ENCODE measurements at places on chromosomes 4 and X.

DNA sequence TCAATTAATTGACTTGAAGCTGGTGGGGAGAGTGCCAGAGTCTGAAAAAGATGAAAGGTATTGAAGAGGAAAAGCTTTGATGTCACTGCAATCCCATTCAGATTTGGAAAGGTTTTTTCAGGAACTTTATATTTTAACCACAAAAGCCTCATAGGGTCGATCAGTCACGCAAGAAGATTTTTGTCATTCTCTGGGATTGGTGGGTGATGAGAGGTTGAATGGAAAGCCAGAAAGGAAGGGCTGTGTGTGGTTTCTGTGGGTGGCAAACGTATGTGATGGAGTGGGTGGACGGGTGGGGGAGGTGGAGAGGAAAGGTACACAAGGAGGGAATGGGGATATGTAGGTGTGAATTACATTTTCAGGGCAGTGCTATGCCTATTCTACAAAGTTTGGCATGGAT lies 173.8 kb upstream of the SCML1 start:
- DNase-seq, result no peak

DNA sequence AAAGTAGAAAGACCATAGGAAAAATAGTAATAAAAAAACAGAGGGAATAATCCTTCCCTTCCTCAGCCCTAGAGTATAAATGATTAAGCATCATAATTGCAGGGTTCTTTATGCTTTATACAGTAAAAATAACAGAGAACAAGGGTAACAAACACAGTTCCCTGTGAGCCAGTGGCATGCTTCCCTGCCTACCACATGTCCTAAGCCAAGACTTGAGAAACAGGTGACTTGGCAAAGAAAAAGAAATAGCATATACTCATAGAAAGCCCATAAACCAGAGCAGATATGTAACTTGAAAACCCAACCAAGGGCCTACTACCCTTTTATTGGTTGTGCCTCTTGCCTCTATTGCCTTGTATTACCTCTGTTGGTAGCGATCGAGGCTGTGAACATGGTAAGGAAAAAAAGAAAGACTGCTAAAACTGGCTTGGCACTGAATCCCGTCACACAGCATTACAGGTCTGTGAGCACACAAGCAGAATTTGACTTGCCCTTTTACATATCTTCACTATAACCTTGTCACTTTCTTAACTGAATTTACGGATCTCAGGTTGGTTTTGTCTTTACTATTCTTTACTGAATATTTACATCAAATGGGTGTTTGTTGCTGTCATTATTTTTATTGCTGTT lies 30.9 kb upstream of the MYOZ2 start:
- no peak for DNase-seq

- DNase-seq, result no peak
Observed at GRCh38 chr4:181969151-181969550, 274.1 kb upstream of the TENM3 start.

DNA sequence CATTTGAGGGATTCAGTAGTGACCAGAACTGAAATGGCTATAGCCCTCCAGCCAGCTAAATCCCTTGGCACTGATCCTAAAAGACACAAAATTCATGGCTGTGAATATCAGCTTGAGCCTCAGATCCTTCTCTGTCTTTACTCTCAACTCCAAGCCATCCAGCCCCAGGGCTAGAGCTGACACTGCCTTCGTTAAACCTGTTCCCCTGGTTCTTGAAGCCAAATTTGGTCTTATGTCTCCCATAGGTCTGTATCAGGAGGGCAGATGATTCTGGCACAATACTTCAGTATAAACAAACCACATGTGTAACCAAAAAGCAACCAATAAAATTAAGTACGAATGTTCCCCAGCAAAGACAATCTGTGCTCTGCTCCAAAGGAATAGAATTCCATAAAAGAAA lies 78.0 kb downstream of the ANOS1 start:
- no peak for DNase-seq

DNA sequence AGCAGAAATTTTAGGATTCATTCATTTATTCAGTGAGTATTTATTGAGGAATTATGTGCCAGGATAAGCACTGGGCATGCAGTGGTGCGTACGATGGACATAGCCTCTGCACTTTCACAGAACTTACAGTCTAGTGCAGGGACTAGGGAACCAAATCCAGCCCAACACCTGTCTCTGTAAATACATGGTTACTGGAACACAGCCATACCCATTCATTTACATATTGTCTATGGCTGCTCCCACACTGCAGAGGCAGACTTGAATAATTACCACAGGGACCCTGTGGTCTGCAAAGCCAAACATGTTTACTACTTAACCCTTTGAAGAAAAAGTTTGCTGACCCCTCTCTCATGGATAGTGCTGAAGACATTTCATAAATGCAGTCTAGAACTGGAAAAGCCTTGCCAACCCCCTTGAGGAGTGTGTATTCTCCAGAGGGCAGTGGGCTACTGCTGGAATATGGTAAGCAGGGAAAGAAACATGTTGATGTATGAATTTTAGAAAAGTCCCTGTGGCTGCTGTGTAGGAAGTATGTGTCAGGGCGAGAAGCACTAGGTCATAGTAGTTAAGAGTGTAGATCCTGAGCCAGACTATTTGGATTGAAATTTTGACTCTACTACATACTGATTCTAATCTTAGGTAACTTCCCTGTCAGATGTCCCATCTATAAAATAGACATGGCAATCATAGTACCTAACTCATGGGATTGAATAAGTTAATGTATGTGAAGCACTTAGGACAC lies 75.5 kb downstream of the GALNT7 start:
- no peak for DNase-seq

- no peak for DNase-seq
Observed at GRCh38 chr4:76377481-76377901, 43.5 kb downstream of the CCDC158 start.

DNA sequence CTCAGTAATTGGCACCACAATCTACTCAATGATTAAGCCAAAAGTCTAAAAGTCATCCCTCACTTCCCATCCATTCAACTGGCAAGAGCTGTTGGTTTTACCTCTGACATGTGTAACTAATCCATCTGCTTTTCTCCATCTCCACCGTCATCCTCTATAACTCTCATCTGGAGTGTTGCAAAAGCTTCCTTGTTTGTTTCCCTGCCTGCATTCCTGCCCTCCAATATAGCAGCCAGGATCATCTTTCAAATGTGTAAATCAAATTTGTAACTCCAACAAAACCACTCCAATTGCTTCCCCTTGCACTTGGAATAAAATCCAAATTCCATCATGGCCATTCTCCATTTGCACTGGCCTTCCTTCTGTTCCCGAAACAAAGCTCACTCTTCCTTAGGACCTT lies 4.3 kb upstream of the PLAC8 start:
- DNase-seq, result no peak

DNA sequence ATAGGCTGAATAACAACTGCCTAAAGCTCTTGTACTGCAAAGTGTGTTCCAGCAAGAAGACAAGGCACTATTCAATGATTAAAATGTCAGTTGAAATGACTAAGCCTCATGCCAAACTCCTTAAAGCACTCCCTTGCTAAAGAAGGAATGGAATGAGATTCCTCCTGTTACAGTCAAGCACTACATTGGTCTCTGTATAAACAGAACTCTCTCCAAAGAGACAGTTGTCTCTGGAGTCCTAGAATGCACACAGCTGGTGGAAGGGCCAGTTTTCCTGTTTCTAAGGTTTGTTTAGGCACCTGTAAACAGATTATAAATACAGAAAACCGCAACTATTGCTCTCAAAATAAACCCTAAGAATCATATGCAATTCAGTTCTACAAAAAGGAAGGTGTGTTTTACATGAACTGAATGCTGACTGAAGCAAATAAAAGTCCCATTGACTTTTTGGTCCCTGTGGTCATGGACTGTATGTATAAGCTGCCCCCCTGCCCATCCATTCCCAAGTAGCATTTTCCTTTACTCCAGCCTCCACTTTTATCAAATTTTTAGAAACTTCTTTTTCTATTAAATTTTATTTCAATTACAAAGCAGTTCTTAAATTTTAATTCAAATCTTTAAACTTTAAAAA lies 47.0 kb downstream of the FAT1 start:
- no peak for DNase-seq

DNA sequence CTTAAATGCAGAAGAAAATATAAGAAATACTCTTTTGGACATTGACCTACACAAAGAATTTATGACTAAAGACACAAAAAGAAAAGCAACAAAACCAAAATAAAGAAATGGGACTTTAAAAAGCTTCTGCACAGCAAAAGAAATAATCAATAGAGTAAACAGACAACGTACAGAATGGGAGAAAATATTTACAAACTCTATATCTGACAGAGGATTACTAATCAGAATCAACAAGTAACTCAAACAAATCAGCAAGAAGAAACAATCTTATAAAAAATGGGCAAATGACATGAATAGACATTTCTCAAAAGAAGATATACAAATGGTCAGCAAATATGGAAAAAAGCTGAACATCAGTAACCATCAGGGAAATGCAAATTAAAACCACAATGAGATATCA lies 37.6 kb upstream of the UGT2B17 start:
- no peak for DNase-seq

GRCh38 chrX:11970578-11971359 lies 167.5 kb upstream of the FRMPD4 start:
- no peak for DNase-seq

DNA sequence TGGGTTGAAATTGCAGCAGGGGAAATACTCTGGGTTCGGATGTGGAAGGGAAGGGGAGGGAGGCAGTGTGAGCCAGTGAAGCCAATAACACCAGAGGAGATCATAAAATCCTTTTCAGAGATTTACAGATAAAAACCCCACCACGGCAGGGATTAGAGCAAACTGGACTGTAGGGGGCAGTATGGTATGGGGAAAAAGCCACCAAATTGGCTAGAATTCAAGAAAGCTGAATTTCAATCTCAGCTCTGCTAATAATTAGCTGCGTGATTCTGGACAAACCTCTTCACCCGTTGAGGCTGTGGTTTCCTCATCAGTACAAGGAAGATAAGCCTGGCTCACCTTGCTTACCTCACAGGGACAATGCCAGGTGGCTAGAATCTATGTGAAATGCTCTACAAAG lies 108.1 kb downstream of the ATG4A start:
- no peak for DNase-seq

GRCh38 chr4:27894951-27895350 lies 1034.3 kb downstream of the STIM2 start:
- no peak for DNase-seq

DNA sequence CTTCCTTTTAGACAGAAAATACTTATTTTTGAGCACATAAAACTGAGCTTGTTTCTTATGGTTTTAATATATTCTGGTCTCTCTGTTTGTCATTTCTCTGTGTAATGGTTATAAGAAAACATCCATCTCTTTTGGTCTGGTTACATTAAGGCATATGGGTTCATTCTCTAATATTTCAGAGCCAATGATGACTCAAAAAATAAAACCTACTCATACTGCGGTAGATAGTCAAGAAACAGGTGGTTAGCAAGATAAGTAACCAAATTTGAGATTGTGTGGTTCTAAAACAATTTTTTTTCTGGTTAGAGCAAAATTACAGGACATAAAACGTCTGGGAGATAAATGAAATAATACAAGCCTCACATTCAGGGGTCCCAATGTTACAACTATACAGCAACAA lies 654.5 kb downstream of the STIM2 start:
- DNase-seq, result no peak

DNA sequence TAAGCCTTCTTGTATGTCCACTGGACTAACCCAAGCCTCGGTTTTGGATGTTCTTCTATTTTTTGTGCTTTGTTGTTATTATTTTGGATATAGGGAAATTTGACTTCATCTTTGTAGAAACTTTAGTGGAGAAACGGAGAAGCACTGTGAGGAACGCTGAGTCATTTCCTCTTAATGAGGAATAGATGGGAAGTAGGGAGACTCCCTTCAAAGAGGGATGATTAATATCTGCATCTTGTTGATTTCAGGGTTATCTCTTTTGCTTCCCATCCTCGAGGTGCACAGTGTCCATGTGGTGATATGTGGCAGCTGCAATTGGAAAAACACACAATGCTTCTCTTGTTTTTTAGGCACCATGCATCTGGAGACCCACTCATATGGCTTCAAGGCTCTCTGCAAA lies 1147.9 kb downstream of the NLGN4X start:
- no peak for DNase-seq

DNA sequence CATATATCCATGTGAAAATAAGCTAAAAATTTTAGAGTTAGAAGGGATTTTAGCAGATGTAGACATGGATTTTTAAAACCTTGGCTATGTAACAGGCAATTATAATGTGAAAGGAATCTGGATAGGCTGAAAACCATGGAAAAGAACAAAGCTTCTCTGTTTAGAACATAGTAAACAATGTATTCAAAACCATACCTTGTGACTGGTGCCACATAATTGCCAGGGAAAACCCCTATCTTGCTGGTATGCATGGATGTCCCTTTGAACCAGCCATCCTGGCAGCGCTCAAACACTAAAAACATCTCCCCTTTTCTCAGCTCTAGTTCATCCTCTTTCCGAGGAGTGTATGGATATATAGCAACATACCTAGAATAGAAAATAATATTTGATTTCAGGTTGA lies 110.6 kb upstream of the CBR4 start:
- no peak for DNase-seq

GRCh38 chr4:120078216-120078615 lies 11.6 kb upstream of the MAD2L1 start:
- DNase-seq, result no peak

- DNase-seq, result no peak
Observed at GRCh38 chr4:123809864-123810263, 413.3 kb downstream of the SPRY1 start.

- DNase-seq, result no peak
Observed at GRCh38 chr4:77148078-77148477, 8.9 kb upstream of the CCNG2 start.

DNA sequence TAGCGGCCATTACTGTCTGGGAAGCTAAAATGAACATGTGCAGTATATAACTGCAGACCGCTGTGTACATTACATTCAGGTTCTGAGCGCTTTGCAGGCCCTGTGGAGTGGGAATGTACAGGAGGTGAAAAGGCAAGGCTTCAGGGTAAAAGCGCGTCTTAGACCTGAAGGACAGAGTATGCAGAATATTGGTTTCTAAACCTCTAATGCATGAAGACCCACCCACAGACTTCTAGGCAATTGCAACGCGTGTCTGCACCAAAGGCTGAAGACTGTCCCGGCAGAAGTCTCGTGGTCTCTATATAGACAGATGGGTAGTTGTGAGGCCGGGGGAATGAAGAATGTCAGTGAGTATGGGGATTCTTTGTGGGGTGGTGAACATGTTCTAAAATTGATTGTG lies 5.4 kb downstream of the MAP7D2 start:
- DNase-seq, result no peak

- no peak for DNase-seq
Observed at GRCh38 chr4:182828360-182829025, 88.7 kb downstream of the DCTD start.

DNA sequence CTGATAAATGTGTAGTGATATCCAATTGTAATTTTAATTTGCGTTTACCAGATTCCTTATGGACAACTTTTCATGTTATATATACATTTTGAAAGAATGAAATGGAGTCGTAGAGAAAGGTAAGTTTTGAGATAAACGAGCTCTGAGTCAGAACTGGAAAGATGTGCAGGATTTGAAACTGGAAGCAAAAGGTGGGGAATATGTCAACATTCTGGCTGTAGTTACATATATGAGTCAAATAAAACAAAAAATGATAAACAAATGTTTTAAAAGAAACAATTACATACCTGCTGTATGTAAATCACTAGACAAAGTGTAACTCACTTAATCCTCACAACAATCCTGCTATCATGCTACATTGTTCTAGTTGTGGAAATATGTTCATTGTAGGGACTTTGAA lies 84.0 kb downstream of the LPAR4 start:
- DNase-seq, result no peak

- no peak for DNase-seq
Observed at GRCh38 chrX:46561824-46562657, 11.5 kb upstream of the CHST7 start.

GRCh38 chrX:85203461-85203970 lies 40.1 kb downstream of the SATL1 start:
- DNase-seq, result no peak

- no peak for DNase-seq
Observed at GRCh38 chr4:53273726-53274125, 92.1 kb downstream of the SCFD2 start.

Data from anterior cingulate cortex (tissue), 58 donors.